Ecto neural progenitor cell (in vitro differentiated cells): ENCODE measurements at places on chromosomes 11 and 22.
A peak's percentile ranks its signal among the peaks of the same experiment; 100 is the strongest.

DNA sequence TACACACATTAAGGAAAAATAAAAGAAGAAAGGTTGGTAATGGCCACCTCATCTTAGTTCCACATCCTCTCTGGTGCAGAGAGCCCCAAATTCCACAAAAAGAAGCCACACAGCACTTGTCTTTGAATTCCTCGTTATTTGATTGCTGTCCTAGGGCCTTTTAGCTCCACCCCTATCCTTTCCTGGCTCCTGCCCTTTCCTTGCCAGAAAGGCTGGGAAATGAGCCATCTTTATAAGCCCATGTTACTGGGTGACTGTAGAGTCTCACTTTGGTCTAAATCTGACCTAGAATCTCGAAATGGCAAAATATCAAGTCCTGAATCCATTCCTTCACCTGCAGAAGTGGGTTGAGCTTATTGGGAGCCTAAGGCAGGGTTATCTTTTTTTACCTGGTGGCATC is 4.3 kb upstream of the TMEM132A start:
- DNase-seq: no peak

- DNase-seq: no peak
These were observed 17.8 kb downstream of the PRRG4 start for GRCh38 chr11:32847511-32847910.

DNA sequence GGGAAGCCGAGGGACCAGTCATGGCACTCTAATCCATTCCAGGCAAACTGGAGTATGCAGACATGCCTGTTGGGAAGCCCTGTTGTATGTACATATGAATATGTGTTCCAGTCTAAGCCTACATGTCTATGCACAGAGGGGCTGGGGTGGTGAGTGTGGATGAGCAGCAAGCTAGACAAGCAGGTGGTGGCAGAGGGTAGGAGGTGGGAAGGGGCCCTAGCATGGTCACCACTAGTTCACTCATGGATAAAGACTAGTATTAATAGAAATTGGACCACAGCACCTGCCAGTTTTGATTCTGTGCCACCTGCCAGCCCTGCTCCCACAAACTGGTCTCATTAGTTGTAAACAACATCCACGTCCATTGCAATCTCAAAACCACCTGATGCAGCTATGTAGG is 1.5 kb downstream of the THRSP start:
- no peak for DNase-seq

GRCh38 chr11:105665281-105665680 is 55.4 kb downstream of the GRIA4 start:
- no peak for DNase-seq

GRCh38 chr22:19823902-19824211 is 30.8 kb downstream of the GNB1L start:
- no peak for DNase-seq

- no peak for DNase-seq
These were observed 768.3 kb upstream of the ARHGAP42 start for GRCh38 chr11:99918761-99919160.

GRCh38 chr11:71977743-71978418 is 20.8 kb upstream of the IL18BP start:
- no peak for DNase-seq

GRCh38 chr22:19903031-19903430 is 38.5 kb upstream of the COMT start:
- peak; percentile 74 for DNase-seq

- no peak for DNase-seq
These were observed 380.9 kb downstream of the TBC1D22A start for GRCh38 chr22:47143249-47143938.

DNA sequence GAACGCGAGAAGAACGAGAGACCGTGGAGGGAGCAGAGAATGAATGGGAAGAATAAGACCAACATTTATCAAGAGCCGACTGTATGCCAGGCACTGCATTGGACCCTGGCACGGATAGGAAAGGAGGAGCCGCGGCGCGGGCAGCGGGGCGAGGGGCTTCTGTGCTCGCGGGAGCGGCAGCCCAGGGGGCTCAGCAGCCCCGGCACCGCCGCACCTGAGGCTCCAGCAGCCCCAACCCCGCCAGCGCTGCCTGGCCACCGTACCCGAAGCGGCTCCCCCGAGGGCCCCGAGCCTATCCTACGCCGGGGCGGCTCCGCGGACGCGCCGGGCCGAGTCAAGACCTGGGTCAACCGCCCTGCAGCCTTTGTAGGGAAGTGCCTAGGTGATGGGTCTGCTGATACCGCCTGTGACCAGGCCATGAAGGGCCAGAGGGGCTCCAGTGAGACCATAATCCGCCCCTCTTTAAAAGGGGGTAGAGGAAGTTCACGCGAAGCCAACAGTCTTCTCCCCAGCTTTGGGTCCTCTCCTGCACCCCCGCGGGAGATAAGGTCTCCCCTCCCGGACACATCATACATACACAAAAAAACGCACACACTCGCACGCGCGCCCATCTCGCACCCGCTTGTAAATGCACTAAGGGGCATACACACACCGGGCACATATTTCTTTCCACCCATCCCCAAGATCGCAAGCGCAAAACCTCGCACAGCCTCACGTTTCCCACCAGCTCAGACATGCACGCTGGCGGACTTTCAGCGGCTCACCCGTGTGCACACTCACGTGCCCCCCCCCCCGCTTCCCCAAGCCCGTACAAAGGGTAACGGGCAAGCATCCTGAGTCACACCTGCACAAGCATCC is 935 bp upstream of the RTN4RL2 start:
- no peak for DNase-seq

DNA sequence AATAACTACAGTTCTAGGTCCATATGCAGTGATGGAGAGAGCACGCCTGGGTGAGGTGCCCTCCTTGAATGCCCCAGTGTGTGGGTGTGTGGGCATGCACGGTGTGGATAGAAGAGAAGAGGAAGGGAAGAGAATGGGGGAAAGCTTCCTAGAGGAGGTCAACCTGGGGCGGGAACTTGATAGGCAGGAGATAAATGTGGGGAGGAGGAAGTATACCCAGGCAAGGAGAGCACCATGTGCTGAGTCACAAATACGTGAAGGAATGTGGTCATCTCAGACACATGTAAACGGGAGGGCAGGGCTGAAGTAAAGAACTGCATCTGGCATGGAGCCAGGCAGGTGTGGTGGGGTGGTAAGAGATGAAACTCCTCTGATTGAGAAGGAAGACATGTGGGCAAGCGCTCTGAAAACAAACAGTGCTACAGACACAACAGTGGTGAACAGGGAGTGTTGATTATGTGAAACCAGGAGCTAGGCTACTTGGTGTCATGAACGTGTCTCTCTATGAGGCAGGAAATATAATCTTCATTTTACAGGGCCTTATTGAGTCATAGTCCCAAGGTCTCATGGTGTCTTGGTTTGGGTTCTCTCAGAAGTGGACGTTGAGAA is 61.5 kb upstream of the EED start:
- DNase-seq: no peak

- DNase-seq: no peak
These were observed 78.0 kb upstream of the PPARA start for GRCh38 chr22:46072110-46072881.

DNA sequence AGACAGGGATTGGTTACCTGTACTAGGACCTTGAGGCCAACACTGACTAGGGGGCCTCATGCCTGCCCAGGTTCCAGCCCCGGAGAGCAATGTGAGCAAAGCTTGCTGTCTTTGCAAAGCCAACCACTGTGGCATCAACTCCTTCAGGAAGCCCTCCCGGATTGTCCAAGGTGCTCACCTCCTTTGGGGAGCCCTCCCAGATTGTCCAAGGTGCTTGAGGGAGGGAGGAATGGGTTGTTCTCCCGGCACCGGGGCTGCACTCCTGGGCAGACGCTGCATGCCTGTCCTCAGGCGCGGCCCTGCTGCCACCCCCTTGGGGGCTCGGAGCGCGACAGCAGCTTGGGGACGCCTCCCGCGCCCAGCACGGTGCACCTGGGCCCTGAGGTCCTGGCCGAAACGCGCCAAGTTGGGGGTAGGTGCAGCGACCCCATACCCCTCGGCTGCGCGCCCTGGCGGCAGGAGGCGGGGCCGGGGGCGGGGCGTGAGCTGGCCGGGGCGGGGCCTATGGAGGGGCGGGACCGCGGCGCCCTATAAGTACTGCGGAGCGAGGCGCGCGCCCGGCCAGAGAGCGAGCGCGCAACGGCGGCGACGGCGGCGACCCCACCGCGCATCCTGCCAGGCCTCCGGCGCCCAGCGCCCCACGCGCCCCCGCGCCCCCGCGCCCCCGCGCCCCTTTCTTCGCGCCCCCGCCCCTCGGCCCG is at the start of gene CD81:
TSS of gene CD81 (plus strand) at position 560 of the 701 bp plus-strand sequence. CDS start 240 bp downstream, outside the sequence.
- DNase-seq: peak; percentile 90

DNA sequence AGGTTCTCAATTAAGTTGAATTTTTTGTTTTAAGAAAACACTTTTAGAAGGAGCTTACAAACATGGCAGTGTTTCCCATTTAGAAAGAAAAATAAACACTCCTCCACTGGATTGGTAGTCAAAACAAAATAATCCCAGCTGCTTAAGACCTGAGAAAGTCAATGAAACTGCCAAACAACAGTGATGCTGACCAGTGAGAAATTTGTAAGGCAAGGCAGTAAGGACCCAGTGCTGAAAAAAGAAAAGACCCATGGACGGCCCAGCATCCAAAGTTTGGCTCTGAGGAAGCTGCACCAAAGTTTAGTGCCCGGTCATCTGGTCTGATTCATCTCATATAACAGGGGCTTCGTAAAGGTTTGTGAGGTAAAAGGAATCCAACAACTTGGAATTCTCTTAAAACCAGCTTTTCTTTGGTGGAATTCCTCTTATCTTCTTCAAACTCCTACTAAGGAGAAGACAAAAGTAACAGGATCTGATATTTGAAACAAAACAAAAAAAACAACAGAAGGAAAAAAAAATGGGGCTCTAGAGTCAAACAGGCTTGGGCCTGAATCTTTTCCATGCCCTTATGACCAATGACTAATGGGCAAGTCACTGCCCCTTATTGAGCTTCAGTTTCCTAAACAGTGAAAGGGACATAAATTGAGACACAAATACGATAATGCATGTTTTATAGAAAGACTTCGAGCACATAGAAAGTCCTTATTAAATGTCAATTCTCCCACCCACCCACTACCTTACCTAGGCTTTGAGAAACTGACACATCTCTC is 383.0 kb upstream of the NARS2 start:
- no peak for DNase-seq
